ENCODE measurements at places on chromosomes 2 and 18.

- no peak for DNase-seq
These were observed 63.7 kb upstream of the FANCL start for GRCh38 chr2:58304843-58305242.

DNA sequence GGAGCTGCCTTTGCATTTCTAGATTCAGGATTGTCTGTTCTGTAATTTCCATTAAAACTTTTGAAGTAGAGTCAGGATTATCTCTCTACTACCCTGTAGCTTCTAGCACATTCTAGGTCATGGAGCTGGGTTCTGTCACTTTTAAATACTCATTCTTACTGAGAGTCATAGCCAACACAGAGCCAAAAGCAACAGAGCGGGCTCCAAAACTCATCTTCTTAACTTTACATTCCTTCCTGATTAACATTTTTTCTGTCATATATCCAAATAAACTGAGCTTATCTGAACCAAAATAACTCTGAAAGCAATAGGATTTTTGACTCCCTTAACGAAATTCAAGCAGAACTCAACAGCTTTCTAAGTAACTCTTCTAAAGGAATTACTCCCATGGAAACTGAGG, 12.9 kb downstream of the PREPL start:
- DNase-seq, result no peak

GRCh38 chr2:62504657-62505056, 1.3 kb downstream of the TMEM17 start:
- DNase-seq, result no peak

DNA sequence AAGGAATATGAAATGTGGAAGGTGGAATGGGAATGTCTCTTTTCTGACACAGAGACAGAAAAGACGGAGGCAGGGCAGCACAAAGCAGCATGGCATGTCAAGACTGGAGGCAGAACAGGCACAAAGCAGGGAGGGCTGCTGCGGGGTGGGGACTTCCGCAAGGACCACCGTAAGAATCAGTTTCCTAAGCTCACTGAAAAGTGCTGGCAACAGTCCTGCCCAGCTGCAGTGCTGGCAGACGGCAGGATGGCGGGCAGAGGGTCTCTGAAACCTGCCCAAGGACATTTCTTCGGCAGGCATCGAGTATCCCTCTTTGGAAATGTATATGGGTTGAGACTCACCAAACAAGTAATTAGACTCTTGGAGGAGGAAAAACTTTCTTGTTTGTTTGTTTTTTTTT, 54.9 kb downstream of the FAM178B start:
- no peak for DNase-seq

DNA sequence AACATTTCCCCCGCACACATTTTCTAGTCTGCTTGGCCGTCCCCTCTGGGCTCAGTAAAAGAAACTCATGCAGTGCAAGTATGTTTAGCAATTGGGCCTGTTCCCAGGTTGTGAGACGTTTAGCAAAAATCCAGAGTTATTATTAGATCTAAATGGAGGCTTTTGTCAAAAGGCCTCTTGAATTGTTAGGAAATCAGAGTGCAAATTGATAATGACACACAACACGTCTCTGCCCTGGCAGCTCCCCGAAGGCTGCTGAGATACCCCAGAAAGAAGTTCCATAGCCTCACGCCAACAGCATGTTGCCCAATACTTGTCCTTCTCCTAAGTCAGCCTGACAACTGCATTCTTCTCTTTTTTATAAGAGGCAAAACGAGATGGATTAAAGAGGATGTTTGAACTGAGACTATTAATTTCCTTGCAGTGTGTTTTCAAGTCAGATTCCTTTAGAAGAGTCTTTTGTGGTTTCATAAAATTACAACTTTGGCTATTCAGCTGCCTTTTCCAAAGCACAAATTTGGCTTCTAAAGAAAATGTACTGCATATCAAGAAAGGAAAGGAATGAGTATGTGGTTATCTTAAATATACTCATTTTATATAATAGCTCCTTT, 202.2 kb downstream of the TRIB2 start:
- DNase-seq, result no peak

- no peak for DNase-seq
These were observed 130.4 kb upstream of the ZFP36L2 start for GRCh38 chr2:43356774-43357173.

DNA sequence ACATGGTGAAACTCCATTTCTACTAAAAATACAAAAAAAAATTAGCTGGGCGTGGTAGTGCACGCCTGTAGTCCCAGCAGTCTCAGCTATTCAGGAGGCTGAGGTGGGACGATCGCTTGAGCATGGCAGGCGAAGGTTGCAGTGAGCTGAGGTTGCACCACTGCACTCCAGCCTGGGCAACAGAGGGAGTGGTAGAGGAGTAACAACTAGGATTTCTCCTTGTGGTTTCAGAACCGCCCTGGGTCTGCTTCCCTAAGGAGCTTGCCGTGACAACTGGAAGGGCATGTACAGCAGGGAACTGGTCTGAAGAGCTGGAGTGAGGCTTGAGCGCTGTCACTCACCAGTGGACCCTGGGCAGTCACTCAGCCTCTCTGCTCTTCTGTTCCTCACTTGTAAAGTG, 29.1 kb downstream of the REEP1 start:
- no peak for DNase-seq

DNA sequence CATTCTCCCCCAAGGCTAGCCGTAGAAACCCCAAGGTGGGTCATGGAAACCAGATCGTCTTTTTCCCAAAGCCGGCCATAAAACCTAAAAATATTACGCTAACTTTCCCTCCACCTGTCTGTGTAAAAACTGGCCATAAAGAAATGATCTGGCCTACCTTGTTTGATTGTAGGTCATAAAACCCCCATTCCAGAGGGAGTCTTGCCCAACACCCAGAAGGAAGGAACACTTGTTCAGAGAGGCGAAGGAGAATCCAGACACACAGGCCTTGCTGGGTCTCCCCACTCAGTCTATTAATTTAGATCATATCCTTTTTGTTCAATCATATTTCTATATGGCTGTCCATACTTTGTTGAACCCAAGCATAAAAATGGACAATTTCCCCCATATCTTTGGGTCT, 344.7 kb downstream of the HRH4 start:
- no peak for DNase-seq

- DNase-seq, result peak; percentile 53
These were observed 27.3 kb upstream of the EVA1A start for GRCh38 chr2:75587954-75588587.

GRCh38 chr2:136101042-136101441, 16.9 kb downstream of the CXCR4 start:
- DNase-seq, result no peak

- no peak for DNase-seq
These were observed 258.4 kb downstream of the MEIS1 start for GRCh38 chr2:66693076-66693965.

GRCh38 chr18:27276479-27276878, 91.4 kb upstream of the CHST9 start:
- no peak for DNase-seq

DNA sequence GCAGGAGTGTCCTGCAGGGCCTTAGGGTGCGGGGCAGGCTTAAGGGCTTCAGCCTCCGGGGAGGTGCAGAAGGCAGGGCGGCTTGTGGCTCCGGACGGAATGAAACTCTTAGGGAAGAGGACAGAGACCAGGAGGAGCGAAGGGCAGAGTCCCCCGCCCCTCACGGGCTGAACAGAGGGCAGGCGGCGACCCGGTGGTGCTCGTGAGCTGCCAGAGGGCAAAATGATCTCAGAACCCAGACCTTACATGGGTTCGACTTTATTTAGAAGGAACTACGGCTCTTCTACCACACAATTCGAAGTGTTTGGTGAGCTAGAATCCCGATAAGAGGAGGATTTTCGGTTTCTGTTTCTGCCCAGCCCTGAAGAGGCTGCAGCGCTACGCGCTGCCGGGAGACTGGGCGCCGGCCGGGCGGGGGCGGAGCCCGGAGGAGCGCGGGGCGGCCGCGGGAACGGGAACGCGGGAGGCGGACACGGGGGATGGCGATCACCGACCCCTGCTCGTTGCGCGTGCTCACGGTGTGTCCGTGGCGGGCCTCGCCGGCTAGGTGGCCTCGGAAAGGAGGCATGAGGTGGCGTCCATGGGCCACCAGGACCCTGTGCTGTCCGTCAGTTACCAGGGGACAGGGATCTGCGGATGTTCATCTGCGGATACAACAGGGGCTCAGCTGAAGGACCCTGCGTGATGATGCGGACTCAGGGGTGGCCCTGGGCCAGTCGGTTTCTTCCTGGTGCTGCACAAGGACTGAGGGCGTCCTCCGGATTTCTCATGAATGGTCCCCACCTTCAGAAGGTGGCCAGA, 4.2 kb upstream of the SP100 start:
- DNase-seq, result peak; percentile 72

DNA sequence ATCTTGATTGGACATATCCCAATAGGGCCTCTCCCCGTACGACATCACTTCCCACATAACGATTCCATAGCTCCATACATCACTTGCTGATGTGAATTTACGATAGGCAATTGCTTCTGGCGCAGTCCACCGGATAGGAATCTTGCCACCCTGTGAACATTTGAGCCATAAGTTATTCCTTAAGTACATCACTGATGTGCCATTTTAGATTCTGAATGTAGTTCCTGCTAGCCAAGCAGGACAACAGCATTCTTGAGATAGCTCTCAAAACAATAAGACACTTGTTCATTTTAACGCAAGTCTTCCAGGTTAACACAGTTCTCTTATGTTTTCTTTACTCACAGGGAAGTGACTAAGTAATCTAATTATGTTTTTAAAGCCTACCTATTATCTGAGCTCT, 138.0 kb downstream of the EPHA4 start:
- DNase-seq, result no peak

DNA sequence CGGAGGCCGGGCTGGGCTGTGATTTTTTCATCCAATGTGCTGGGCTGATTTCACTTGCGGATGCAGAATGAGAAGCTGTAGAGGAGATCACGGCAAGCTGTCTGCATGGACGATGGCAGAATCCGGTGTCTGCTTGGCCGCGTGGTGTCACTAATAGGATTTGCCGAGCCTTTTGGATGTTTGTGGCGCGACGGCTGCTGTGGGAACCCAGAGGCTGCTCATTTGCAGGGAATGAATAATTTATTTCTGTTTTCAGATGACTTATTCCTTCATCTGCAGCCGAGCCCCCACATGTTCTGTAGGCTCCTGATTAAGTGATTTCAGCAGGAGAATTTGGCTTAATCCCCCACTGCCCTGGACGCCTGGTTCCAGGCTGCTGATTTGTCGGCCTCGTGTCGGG, 62.6 kb downstream of the ODC1 start:
- DNase-seq, result no peak

- DNase-seq, result no peak
These were observed 15.5 kb upstream of the IL1RN start for GRCh38 chr2:113111823-113112287.

GRCh38 chr2:169562519-169562918, 11.1 kb downstream of the FASTKD1 start:
- DNase-seq, result no peak

DNA sequence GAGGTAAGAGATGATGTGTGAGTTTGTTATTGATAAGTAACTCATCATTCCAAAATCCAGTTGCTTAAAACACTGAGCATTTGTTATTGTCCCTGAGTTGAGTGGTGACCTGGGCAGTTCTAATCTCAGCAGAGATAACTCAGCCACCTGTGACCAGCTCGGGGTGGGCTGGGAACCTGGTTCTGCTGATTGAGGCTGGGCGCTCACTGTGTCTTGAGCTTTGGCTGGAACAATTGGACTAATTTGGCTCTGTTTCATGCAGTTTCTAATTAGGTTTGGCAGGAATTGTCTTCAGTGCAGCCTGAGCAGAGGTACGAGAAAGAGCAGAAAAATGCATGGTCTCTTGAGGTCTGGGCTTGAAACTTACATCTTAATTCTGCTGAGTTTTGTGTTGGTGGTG, 144.7 kb downstream of the RNF144A start:
- DNase-seq, result no peak

GRCh38 chr2:164624316-164624715, 3.0 kb upstream of the GRB14 start:
- DNase-seq, result no peak

- DNase-seq, result no peak
These were observed 44.1 kb downstream of the PARD6G start for GRCh38 chr18:80203249-80203648.

GRCh38 chr2:161233858-161234431, 73.7 kb downstream of the TANK start:
- no peak for DNase-seq

GRCh38 chr2:203690117-203690431, 16.4 kb upstream of the CD28 start:
- no peak for DNase-seq

GRCh38 chr2:185813707-185814106, 75.1 kb downstream of the FSIP2 start:
- no peak for DNase-seq

DNA sequence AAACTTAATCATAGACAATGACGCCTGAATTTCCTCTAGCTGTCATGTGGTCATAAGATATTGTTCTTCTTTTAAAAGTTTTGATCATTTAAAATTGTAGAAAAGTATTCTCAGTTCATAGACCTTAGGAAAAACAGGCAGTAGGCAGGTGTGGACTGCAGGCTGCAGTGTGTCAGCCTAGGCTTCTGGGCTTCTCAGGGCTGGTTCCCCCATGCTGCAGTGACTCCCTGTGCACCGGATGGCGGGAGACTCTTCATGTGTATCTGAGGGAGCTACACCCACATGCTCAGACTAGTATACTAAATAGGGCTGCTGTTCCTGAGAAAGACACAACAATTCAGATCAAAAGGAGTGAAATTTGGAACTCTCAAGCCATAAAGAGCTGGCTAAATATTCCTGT, 72.4 kb downstream of the PXDN start:
- DNase-seq, result no peak

DNA sequence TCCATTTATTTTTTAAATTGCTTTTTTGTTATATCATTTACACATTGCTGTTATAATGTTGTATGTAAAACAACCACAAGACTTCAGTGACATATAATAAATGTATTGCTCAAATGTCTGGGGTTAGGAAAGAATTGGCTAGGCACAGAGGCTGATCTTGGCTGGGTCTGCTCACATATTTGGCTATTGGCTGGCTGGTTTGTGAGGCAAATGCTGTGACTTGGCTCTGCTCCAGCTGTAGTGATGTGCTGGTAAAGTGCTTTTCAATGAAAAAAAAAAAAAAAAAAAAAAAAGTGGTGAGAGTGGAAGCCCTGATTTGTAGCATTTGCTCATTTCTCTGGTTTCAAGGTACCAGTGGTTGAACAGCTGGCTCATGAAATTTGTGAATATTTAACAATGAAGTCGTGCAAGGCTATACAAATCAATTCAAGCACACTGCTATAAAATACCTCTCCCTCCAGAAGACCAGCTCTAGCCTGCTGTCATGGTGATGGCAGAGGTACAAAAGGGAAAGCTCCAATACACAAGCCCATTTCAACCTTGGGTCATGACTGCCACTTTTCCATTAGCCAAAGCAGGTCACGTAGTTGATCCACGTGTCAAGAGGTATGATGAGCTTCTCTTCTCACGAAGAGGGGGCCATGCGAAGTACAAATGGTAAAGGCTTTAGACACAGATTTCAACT, 43.7 kb upstream of the RIT2 start:
- no peak for DNase-seq
